ENCODE measurements at places on chromosomes 12 and 14. TPM values are rescaled to one million over a fixed set of nuclear protein-coding genes. Genes with fewer than 3 reads are reported as not detected.

DNA sequence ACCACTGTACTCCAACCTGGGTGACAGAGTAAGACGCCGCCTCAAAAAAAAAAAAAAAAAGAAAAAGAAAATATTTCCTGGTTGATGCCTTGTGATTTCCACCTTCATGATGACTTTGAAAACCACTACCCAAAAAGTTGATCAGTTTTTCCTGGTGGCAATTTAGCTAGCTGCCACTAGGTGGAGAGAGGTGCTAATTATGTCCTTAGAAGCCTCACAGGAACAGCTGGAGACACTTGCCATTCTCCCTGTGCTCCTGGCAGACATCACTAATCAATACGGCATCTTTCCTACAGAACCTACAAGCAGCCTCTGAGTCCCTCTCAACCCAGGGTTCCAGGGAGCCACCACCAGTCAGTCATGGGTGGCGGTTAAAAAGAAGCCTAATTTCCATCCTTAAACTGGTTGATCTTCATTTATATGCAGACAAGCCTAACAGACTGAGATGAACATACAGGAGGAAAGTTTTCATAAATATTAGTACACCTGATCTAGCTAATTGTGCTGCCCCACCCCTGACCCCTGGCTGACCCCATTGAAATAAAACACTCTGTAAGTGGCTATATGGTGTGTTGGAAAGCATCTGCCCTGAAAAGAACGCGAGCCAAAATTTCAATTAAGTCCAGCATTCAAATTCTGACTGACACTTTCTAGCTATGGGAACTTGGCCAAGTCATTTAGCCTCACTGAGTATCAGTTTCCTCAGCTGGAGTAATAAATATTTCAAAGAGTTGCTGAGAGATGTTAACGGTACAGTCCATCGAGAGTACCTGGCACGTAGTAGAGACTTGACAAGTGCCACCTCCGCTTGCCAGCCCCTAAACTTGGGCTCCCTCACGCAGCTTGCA, 6.2 kb upstream of the OAS1 start:
- DNase-seq = no peak

- no peak for DNase-seq
These were observed 1252.6 kb downstream of the TMEM121 start for GRCh38 chr14:106778986-106779385.

The SLC4A8 gene
- total RNA-seq = 2.8 TPM

- DNase-seq = no peak
These were observed 91.3 kb downstream of the AEBP2 start for GRCh38 chr12:19530637-19531023.

GRCh38 chr12:122097927-122098756, 19.6 kb downstream of the MLXIP start:
- DNase-seq = no peak

DNA sequence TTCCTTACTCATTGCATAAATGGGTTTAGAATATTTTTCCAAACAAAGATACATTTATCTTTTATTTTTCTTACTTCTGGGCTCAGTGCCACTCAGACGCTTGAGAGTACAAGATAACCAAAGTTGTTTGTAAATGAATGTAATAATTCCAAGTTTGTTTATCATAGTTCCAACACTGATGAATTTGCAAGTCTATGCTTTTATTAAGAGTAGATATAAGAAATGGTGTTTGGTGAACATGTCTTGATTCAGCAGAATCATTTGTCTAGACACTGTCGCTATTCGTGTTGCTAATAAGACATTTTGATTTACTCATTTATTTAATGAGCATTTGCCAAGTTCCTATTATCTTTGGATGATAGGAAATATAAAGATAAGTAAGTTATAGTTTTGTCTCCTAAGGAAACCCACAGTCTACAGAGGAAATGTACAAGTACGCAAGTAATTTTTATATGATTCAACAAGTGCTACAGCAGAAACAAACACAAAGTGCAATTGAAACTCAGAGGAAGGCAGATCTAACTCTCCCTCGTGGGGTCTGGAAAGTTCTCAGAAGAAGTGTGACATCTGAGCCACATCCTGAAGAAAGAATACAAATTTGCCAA, 132.8 kb upstream of the FSCB start:
- no peak for DNase-seq

The FIGNL2 gene
- total RNA-seq = 0.28 TPM

DNA sequence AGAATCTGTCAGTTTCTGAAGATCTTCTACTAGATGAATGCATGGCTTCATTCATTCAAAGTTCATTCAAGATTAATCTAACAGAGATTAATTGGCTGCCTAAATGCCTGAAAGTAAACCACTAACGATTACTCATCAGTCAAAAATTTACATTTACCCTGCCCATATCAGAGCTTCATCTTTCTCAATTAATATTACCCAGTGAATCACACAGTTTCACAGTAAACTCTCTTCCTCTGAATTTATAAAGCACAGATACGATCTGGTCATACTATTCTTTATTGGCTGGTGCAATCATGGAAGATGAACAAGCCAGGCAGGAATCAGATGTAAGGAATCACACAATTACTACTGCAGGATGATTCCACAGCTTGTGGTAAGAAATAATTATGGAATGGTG, 377.7 kb downstream of the SLC16A7 start:
- no peak for DNase-seq

DNA sequence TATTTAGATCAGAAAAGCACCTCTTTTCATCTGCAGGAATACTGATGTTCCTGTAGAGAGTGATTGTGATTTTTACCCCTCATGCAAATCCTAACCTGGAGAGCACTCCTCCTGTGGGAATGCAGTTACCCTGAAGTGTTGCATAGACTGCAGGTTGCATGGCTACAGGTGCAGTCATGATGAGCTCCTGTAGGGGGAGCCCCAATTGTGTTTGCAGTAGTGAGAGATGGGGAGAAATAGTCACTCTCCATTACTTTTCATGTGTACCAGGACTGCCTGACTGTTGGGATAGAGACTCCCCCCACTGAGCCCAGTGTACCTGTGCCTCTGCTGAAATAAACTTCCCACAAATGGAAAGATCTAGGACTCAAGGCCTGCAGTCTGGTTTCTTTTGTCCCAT, 1086.5 kb downstream of the SLC6A15 start:
- no peak for DNase-seq

DNA sequence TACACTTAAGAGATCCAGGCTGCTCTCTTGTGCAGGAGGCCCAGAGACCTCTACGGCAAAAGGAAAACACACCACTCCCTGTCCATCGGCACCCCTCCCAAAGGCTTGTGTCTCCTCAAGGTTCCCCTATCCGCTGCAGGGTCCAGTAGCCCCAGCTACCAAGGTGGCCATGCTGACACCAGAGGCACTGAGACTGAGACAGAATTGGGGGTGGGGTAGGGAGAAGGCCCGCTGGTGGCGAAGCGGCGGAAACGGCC, 590 bp downstream of the DDIT3 start:
- no peak for DNase-seq

DNA sequence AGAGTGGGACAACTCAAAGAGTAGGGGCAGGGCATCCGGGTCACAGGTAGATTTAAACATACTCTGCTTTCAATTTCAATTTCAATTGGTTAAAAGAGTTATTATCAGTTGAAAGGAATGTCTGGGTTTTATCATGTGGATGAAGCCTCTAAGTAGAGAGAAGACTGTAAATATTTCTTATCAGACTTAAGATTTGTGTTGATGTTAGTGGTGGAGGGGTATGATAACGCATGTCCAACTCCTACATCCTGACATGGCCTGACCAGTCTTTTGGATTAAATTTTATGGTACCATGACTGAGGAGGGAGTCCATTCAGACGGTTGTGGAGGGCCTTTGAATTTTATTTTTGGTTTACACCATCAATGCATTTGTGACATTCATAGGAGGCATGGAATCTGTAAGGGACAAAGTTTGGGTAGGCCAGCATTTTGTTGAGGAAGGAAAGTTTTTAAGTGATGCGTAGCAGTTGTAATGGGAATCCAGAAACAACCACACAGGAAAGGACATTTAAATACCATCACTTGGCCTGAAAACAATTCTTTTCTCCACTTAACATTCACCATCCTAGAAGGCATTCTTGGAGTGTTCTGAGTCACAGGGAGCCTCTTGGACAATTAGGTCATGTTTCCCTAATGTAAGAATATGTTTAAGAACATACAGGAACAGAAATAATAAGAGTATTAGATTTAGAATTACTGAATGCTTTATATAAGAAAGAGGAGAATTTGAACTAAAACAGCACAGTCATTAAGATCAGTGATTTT, 371.9 kb downstream of the ATP23 start:
- no peak for DNase-seq

The AQP5 gene
- total RNA-seq = 0.54 TPM

GRCh38 chr14:87286191-87286590, 706.8 kb downstream of the GALC start:
- DNase-seq = no peak

- no peak for DNase-seq
These were observed 56.4 kb downstream of the ZFP36L1 start for GRCh38 chr14:68736471-68736871.

The EID3 gene
- 32.7 TPM for total RNA-seq

The NR4A1 gene
- 112 TPM for total RNA-seq

DNA sequence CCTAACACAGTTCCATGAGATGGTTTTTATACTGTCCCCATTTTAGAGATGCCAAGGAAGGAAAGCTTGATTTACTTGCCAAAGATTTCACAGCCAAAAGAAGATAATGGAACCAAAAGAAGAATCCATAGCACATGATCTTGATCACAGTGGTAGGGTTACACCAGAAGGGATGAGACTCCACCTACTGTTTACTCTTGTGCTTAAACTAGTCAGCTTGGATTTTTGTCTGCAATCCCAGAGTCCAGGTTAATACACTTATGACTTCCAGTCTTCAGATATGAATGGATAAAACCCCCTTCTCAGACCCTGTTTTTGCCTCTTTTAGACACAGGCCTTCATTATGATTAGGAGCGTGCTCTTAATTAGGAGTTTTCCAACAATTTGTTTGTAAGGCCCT, 454.2 kb downstream of the AEBP2 start:
- DNase-seq = no peak

GRCh38 chr12:25992026-25992782, 33.7 kb downstream of the RASSF8 start:
- no peak for DNase-seq

The TAS2R8 gene
- total RNA-seq = not detected

DNA sequence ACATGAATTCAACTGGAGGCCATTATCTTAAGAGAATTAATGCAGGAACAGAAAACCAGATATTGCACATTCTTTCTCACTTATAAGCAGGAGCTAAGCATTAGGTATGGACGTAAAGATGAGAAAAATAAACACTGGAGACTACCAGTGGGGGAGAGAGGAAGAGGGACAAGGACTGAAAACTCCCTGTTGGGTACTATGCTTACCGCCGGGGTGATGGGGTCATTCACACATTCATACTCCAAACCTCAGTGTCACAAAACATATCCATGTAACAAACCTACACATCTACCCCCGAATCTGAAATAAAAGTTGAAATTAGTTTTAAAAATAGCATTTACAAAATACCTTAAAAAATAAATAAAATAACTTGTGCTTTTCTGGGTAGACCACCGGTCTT, 80.8 kb upstream of the RAP1B start:
- DNase-seq = no peak

GRCh38 chr14:58792416-58792815, 154.7 kb downstream of the DACT1 start:
- DNase-seq = no peak

The GTF2H3 gene
- total RNA-seq = 29.9 TPM

Data from thoracic aorta (tissue), 2 donors.